ENCODE measurements at places on chromosomes 7 and 10. TPM values are rescaled to one million over a fixed set of nuclear protein-coding genes. Genes with fewer than 3 reads are reported as not detected.
A peak's percentile ranks its signal among the peaks of the same experiment; 100 is the strongest.

DNA sequence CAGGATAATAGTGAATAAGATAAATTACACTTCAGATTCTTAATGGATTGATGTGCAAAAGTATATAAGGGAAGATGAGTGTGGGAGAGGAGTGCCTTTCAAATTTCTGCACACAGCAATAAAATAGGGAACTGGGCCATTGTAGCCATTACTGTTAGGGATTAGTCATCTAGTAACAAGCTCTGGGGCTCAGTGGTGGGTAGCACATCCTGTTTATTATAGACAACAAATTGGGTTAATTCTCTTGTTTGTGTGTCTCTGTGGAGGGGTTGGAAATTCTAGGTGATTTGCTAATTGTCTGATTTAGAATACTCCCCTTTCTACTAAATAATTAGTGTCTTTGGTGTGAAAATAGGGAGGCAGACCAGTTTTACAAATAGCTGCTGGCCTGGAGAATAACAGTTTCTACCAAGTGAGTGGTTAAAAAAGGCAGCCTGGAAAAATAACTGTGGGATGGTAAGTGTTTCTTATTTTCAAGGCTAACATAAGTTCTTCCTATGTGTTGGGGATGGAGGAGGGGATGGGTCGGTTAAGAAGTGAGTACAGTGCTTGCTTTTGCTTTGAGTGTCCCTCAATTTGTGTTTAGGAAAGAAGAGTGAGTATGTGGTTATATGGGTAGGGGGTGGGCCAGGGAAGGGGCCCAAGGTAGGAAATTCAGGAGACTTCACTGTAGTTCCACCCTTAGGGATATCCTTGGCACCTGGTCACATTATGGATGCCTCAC, 43.3 kb upstream of the TMEM248 start:
- no peak for DNase-seq

DNA sequence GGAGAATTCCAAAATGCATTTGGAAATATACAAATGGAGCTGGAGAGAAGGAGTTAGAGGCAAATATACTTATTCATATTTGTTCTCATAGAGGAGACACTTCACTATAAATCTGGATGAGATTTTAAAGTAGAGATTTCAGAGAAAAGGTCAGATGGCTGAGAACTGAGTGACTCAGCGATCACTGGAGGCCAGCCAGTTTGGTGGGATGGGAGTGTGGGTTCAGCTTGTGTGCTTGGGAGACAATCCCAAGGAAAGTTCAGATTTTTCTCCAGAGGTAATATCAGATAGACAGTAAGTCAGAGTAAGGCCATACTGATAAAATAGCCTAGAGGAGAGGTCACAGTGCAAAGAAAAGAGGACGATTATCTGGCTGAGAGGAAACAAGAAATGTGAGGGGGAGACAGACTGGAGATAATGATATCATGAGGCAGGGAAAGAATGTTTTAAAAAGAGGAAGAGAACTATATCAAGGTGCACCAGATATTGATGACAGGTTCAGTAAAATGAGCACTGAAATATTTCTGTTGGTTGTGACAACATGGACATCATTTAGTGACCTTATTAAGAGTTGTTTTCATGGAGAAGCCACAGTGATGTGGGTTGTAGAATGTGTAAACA, 67.0 kb downstream of the MDFIC start:
- DNase-seq = no peak

DNA sequence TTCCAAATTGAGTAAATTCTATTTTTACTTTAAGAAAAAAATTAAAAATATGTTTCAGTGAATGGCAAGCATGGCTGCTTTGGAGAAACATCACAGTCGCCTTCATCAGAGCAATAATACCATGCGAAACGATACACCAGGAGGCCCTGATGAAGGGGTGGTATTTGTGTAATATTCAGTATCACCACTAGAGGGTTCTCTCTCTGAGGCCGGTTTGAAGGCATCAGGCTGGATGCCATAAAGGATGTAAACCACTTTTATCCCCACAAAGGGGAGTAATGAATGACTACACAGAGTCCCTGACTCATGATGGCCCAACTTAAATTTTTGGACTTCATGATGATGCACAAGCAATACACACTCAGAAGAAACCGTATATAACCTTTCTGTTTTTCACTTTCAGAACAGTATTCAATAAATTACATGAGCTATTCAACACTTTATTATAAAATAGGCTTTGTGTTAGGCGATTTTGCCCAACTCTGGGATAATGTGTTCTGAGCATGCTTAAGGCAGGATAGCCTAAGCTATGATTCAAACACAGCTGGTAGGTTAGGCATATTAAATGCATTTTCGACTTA, 95.5 kb downstream of the PPP1R17 start:
- DNase-seq = no peak

GRCh38 chr10:124676416-124677062, 67.6 kb downstream of the FAM53B start:
- no peak for DNase-seq

GRCh38 chr7:133783276-133783675, 343.9 kb upstream of the LRGUK start:
- no peak for DNase-seq

- DNase-seq = peak; percentile 87
These were observed at the start of gene MINDY3 for GRCh38 chr10:15859906-15860691. MINDY3 (minus strand) TSS chr10:15860507; CDS start chr10:15860299, 208 bp downstream.

GRCh38 chr7:12923971-12924370, 236.5 kb downstream of the ARL4A start:
- no peak for DNase-seq

Gene PPP1R3A
- total RNA-seq = not detected

Gene HOXA11
- not detected for total RNA-seq

Gene TAS2R60
- not detected for total RNA-seq

Gene CAV1
- 0.13 TPM for total RNA-seq

All from activated CD4-positive, alpha-beta memory T cell treated with anti-CD3 and anti-CD28 coated beads, Interleukin-2, amount 10 ng/mL, durations not matched to agents 7 days and 5 days (primary cell).